Lung (tissue), 17 donors: ENCODE measurements at places on chromosomes 11 and 22. TPM values are rescaled to one million over a fixed set of nuclear protein-coding genes. Genes with fewer than 3 reads are reported as not detected.
A peak's percentile ranks its signal among the peaks of the same experiment; 100 is the strongest.

The FXYD6 gene
- total RNA-seq = 70.0 TPM

The TNNT3 gene
- 7.1 TPM for total RNA-seq

The SMIM35 gene
- 0.17 TPM for total RNA-seq

The NXPE1 gene
- not detected for total RNA-seq

The OPCML gene
- 0.74 TPM for total RNA-seq

The TMEM138 gene
- total RNA-seq = 53.0 TPM

The SCN3B gene
- 1.6 TPM for total RNA-seq

DNA sequence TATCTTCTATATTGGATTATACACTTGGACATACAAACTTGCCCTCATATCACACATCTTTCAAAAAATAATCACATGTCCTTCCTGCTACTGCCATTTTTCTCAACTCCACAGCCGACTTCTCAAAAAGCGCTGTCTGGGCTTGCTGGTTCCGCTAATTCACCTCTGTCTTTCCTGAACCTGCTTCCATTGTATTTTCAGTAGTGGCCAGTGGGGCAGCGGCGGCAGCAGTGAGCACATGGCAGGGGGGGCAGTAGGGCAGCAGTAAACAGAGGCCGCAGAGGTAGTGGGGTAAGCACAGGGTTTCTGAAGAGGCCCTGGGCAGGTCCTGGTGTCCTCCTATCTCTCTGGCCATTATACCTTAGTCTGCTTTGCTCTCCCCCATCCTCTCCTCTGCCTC, 126.3 kb downstream of the RRAS2 start:
- no peak for DNase-seq

DNA sequence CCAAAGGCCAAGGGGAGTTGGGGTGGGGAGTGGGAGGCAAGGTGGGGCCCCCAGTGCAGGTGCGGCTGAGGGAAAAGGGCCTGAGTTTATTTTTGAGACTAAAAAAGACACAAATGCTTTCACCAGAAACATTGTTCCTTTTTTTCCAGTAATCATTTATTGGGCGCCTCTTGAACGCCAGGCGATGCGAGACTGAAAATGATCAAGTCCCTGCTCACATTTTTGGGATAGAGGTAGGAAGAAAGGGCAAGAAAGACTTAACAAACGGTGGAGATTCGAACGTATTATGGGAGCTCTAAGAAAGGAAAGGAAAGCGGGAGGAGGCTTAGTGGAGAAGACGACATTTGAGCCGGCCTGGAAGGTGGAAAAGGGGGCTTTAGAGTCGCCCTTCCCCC, 796 bp upstream of the SF3B2 start:
- DNase-seq = no peak

GRCh38 chr11:36426226-36426848, 83.7 kb downstream of the TRAF6 start:
- no peak for DNase-seq

DNA sequence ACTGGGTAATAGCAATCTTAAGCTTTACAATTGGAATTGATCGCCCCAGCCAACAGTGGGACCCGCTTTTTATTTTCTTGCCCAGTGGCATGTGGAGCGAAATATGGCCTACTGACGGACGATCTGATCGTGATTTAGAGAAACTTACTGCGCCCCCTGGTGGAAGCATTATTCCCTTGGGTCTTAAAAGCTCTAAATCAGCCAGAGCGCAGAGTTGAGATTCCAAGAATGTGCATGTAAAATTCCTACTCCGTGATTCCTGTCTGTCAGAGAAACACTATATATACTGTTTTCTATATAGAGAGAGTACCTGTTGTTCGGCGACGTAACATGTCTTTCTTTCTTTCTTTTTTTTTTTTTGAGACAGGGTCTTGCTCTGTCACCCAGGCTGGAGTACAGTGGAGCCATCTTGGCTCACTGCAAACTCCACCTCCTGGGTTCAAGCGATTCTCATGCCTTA, 3.7 kb upstream of the DPF2 start:
- DNase-seq = peak; percentile 88

DNA sequence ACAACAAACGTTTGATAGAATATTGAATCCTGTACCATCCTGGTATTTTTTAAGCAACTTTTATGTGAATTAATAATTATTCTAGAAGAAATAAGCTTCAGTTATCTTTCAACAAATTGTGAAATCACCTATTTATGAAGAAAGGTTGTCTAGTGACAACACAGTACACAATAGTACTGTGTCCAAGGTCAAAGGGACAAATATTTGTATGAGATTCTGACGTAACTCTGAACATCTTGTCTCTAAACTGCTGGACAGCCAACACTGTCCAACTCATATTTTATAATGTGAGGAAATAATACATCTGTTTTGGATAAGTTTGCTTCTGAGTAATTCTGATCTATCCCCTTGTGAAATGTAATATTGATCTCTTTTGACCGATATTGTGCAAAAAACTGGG, 18.9 kb downstream of the CASP5 start:
- DNase-seq = no peak

DNA sequence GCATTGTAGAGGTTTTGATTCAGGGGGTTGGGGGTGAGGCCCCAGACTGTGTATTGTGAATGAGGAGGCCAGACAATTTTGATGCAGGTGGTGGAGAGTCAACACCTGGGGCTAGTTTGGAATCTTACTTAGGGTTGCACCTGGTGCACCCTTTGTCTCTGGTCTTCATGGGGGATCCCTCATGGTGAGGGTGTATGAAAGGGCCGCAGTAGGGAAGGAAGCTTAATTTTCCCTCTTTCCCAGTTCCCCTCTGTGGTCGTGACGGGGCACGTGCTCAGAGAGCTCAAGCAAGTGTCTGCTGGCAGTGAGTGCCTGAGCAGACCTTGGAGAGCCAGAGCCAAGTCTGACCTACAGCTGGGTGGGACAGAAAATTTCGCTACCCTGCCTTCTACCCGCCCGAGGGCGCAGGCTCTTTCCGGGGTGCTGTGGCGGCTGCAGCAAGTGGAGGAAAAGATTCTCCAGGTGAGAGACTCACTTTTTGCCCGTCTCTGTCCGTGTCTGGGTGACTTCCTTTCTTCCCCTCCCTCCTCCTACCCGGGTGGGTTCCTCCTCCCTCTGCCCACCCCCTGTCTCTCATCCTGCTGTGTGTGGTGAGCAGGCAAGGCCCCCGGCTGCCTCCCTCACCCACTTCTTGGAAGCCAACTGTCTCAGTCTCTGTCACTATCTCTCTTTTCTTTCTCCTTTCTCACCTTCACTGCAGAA, 131.7 kb downstream of the MICAL2 start:
- DNase-seq = no peak

DNA sequence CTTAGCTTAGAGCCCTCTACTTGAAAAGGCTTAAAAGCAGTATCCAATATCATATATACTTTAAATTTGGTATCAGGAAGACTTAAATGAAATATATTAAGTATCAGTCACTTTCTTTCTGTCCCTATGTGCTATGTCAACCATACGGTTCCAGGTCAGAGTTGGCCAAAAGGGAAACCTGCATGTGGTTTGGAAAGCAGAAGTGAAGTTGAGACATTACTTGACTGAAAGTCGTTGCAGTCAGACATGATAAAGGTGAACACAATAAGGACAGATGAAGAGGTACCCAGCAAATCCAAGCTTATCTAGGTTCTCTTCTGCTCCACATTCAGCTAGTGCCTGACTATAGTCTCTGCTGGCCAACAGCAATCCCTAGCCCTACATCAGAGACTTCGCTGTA, 336.8 kb downstream of the KCNA4 start:
- no peak for DNase-seq

DNA sequence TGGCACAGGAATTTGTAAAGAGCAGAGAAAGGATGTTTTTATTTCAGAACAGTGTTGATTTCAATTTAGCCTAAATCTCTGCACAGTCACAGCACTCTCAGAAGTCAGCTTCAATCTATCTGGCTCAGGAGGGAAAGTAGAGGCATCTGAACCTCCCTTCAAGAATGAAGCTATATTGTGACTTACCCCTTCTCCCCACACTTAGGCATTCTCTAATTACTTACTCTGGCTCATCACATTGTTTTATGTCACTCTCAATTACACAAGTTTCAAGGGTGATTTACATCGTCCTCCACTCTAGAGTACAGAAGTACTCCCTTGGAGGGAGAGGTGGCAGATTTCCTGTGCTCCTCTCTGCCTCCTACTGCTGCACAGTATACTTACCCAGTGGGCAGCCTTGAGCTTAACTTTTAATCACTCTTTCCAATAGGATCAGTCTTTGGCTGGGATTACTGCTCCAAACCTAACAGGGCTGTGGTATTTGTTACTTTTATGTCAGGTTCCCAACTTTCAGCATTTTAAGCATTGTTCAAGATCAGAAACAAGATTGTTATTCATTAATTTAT, 211.4 kb downstream of the AASDHPPT start:
- DNase-seq = no peak

- DNase-seq = no peak
Observed at GRCh38 chr22:33528183-33528582, 392.1 kb downstream of the LARGE1 start.

GRCh38 chr22:47260551-47260950, 498.1 kb downstream of the TBC1D22A start:
- no peak for DNase-seq

GRCh38 chr11:6755303-6755952, 16.3 kb downstream of the OR2AG2 start:
- DNase-seq = peak; percentile 49

DNA sequence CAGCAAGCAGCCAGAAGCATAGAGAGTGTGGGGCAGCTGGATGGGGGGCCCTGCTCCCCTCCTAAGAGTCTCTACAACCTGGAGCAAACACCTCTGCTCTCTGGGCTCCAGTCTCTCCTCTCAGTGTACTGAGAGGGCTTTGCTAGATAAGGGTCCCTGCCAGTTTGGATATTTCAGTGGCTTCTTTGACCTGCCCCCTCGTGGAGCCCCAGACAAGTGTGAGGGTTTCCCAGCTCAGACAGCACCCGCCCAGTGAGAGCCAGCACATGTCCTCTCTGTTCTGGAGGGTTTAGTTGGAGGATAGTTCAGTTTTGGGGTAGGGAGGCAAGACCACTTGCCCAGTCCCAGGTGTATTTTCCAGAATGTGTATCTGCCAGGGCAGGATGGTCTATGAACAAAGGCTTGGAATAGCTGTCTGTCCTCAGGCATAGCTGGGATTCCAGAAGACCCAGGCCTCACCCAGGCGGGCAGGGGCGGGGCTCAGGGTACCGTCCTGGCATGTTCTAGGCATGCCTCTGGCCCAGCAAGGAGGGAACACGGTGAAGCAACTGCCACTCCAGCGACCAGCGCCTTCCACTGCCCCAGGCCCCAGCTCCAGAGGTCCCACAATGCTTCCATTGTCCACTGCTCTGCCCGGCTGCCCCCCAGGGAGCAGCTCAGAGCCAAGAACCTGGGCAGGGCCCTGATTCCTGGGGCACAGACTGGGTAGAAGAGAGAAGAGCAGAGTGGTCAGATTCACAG, 7.5 kb upstream of the MICALL1 start:
- no peak for DNase-seq

DNA sequence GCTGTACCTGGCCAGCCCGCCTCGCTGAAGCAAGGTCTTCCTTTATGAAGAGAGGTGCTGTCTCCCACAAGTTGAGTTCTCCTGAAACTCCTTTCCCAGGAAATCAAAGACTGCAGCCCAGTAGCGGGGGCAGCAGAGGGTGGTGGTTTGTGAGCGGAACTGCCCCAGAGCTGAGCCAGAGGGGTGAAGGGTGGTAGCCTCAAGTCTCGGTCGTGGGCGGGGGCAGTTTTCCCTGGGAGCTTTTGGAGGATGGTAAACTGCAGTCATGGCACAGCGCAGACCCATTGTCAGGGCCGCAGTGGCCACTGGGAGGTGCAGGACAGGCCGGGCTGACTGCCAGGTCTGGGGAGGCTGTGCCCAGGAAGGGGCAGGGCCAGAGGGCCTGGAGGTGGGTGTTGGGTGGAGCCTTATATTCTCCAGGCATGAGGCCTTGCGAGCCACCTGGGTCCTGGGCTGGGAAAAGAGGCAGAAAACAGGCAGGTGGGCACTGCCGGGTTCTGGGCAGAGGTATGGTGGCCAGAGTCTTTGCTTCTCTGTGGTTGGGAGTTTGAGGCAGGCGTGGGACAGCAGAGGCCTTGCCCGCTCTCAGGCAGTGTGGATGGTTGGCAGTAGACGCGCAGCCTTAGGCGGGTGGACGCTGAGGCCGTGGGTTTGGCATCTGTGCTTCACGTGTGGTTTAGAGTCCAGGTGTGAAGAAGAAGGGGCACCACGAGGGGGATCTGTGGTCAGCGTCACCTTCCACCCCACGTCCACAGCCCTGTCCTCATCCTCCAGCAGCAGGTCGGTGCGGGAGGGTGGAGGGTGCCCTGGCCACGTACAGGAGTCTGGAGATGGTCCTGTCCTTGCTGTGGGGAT, 1176.4 kb downstream of the BRD1 start:
- DNase-seq = no peak

DNA sequence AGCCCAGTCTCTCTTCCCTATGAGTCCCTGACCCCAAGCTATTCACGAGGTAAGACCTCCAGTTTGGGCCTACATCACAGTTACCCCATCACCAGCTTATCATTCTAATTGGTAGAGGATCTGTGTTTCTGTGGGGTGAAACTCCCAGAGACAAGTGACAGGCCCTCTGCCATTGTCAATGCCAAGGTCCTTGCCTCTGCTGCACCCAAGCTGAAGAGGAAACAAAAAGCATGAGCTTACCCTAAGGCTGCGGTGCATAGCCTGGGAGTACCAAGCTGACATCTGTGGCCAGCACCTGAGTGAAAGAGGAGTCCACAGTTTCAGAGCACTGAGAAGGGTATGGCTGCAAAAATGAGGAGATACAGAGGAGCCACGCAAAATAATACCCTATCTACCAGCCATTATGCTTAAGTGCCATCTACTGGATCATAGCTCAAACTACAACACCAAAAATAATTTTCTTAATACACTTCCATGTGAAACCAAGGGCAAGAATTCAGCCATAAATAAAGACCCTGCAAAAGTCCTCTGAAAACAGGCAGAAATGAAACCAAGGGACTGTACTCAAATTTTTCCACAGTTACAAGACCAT, 62.3 kb upstream of the ANO5 start:
- DNase-seq = peak; percentile 8

GRCh38 chr11:21072558-21072957, 403.2 kb downstream of the NELL1 start:
- no peak for DNase-seq

GRCh38 chr11:134480136-134480712, 68.2 kb upstream of the B3GAT1 start:
- no peak for DNase-seq

DNA sequence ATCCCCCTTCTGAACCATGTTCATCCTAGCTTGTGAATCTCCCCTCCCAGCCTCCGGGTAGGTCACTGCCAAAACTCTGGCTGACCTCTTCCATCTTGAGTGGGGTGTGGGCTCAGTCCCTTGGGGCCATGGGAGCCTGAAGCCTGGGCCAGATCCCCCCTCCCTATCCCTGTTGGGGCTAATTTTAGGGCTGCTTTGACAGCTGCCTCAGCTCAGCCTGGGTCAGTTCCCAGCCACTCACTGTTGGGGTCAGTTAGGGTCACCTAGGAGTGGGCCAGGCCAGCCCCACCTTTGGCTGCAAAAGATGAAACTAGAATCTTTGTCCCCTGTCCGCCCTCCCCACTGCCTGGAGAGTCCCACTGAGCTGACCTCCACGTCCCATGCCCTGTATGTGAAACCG, 29.8 kb upstream of the P2RY2 start:
- no peak for DNase-seq

- DNase-seq = peak; percentile 57
Observed at GRCh38 chr11:125433454-125434121, 62.5 kb downstream of the FEZ1 start.
